ENCODE measurements at places on chromosomes 3 and 15.

DNA sequence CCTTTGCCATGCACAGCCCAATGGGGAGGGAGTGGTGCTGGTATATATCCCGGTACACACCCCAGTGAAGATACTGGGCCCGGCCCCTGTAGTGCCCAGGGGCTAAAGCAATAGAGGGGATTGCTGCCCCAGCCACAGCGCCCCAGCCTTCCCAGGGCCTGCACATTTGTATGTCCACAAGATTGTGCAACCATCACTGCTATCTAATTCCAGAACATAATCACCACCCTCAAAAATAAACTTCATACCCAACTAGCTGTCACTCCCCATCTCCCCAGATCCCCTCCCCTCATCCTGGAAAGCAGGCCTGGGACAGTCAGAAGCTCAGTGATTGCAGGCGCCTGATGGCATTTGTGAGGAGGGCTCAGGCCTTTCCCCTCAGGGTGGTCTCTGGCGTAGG lies 13.5 kb downstream of the GNAI2 start:
- DNase-seq, result peak; percentile 0

DNA sequence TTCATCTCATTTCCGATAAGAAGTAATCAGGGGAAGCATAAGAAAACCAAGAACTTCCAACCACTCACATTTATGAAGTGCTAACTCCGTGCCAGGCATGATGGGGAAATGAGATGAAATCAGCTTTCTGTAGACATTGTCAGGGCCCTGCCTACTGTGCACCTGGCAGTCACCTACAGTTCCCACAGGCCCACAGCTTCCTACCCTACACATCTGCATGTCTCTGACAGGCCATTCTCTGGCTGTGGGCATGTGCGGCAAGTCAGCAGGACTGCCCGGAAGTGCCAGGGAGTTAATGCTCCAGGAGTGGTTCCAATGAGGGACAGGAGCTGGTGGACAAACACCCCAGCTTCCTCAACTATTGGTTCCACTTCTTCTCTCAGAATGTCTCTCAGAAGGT lies 24.3 kb downstream of the EIF1B start:
- DNase-seq, result no peak

- DNase-seq, result no peak
These were observed 29.2 kb downstream of the BMF start for GRCh38 chr15:40079456-40079855.

DNA sequence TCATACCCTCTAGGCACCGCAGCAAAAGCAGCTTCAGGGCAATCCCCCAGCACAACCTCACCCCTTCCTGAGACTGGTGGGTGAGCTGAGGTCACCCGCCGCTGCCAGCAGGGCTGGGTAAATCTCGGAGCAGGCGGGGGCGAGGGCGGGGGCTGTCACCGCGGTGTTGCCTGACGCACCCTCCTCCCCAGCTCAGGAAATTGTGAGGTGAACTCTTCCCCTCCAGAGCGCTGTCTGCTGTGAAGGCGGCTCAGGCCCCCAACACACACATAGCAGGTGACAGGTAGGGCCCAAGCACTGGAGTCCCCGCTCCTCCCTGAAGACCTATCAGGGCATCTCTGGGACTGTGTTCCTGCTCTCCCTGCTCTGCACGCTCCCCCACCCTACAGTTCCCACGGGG lies 30.2 kb upstream of the FURIN start:
- DNase-seq, result no peak

- no peak for DNase-seq
These were observed 388.5 kb upstream of the THBS1 start for GRCh38 chr15:39192351-39192750.

DNA sequence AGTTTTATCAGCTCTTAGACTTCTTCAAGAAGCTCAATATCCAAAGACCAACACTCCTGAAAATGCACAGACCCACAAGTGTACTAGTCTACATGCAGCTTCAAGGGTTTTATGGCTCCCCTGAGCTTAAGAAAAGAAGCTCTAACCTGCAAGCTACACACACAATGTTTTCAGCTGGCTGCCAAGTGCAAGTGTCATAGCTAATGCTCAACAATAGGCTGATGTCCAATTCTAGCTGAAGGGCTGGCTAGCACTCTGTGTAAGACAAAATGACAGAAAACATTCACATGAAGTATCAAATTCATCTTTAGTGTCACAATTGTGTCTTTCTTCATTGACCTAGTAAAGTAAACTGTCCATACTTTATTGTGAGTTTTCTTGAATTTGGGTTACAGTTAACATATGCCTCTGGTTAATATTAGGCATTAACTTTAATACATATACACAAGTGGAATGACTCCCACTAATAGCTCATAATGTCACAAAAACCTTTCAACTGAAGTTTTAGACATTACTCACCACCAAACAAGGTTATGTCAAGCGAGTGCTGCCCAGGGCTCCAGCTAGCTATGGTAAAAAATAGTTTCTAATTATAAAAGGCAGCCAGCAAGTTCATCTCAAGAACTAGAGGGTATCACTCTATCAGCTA lies 15.1 kb downstream of the ABI3BP start:
- no peak for DNase-seq

- peak; percentile 90 for DNase-seq
These were observed 4.4 kb upstream of the RASA2 start for GRCh38 chr3:141482245-141482922.

GRCh38 chr15:52503788-52504496 lies 24.7 kb downstream of the MYO5A start:
- peak; percentile 46 for DNase-seq

GRCh38 chr3:184656829-184657681 lies 54.8 kb downstream of the MAGEF1 start:
- DNase-seq, result peak; percentile 7
